Gastroesophageal sphincter (tissue), 4 donors: ENCODE measurements at places on chromosomes 12 and 14.

- ATAC-seq, result no peak
Measured at GRCh38 chr14:95666450-95666849, 19.8 kb upstream of the TCL1B start.

- ATAC-seq, result no peak
Measured at GRCh38 chr12:106022568-106023012, 116.2 kb downstream of the NUAK1 start.

GRCh38 chr12:15702276-15702675, 86.9 kb downstream of the EPS8 start:
- ATAC-seq, result no peak

DNA sequence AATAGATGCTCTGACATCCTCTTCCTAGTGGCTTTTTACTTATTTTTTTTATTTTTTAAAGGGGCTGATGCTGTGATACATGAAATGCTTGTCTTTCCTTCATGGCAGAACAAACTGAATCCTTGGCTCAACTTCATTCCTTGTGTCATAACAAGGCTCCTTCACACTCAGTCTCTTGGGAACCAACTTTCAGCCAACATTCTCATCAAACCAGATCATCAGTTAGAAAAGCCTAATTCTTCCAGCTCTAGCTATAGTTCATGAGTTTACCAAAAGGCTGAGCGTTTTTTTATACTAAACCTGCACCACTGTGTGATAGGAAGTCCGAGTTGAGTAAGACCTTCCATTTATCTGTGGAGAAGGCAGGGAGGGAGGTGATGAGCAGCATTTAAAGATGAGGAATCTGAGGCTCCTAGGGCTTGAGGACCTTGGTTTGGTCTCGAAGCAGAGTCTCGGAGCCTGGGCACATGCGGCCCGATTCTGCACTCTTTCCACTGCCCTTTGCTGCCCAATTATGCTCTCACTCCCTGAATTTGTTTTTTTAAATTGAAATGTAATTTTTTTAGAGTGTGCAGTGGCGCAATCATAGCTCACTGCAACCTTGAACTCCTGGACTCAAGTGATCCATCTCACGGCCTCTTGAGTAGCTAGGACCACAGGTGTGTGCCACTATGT, 8.2 kb downstream of the GPRC5D start:
- peak; percentile 77 for ATAC-seq

DNA sequence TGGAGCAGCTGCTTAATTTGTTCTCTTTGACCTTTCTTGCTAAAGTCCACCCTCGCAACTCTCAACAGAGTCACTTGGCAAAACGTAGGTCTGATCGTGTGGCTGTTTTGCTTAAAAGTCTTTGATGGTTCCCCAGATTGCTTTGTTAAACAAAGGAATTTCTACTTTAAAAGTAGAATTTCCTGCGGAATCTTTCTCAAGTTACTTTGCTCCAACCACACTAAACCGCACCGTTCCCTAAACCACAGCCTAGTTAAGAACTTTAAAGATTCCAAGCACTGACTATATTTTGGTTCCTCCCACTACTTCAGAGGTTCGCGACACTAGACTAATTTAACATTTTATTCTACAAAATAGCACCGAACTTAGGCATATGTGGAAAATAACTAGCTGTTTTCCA, 114.8 kb upstream of the FGD4 start:
- no peak for ATAC-seq

DNA sequence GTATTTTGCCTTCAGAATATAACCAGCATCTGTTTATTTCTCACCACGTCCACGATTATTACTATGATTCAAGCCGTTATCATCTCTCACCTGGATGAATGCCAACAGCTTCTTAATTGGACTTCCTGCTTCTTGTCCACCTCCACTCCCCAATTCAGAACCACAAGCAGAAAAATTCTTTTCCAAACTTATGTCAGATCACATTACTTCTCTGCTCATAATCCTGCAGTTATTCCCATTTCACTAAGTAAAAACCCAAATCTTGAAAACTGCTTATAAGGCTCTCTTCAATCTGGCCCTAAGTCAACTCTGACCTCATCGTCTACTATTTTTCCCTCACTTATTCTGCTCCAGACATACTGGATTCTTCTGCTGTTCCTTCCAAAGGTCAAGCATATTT, 2.0 kb downstream of the CRY1 start:
- no peak for ATAC-seq

DNA sequence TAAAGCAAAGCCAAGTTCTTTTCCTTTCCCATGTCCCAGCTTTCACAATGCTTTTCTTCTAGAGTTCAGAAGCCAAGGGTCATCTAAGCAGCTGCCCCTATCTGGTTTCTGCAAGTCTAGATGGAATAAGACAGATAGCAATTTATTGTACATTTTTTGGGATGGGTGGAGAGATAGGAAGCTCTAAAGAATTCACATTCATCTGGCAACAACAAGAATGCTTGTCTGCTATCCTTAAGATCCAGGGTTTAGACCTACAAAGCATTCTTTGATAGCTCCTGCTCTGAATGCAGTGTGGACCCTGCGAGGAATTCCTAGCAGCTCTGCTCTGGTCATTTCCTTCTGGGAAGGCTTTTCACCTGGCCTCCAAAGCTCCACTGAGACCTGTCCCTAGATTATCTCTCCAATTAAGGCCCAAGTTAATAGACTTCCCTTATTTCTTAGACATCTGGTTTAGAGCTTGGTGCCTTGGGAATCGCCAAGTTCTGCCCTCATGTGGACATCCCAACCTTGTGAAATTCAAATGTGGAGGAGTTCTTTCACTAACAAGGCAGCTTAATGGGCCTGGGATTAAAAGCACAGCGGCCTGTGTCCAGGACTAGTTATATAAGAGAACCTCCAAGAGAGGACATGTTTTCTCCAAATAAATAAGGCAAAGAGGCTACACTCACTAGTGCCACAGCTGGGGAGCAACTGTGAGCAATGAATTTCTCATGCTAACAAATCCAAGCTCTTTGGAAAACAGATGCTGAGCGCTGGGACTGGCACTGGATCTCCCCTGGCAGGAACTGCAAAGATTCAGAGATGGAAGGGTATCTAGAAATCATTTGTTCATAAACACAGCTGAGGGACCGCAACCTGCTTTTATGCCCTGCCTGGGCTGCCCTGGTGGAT, 384.5 kb upstream of the DDHD1 start:
- peak; percentile 4 for ATAC-seq

DNA sequence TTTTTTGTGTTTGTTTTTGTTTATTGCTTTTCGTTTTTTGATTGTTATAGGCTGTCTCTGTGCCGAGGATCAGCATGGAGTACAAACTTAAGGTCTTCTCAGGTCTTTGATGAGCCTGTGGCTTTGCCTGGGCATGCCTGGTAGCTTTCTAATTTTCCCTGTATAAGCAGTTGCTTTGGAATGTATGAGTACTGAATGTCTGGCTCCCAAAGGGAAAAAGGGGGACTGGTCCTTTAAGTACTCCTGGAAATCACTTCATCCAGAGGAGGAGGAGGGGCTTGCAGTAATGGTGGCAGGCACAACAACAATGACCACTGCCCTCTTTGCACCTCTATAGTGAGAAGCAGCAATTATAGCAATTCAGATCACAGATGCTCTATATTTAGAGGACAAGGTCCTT, 67.6 kb upstream of the TTC7B start:
- no peak for ATAC-seq

- ATAC-seq, result no peak
Measured at GRCh38 chr12:118219772-118220171, 83.8 kb downstream of the PEBP1 start.

DNA sequence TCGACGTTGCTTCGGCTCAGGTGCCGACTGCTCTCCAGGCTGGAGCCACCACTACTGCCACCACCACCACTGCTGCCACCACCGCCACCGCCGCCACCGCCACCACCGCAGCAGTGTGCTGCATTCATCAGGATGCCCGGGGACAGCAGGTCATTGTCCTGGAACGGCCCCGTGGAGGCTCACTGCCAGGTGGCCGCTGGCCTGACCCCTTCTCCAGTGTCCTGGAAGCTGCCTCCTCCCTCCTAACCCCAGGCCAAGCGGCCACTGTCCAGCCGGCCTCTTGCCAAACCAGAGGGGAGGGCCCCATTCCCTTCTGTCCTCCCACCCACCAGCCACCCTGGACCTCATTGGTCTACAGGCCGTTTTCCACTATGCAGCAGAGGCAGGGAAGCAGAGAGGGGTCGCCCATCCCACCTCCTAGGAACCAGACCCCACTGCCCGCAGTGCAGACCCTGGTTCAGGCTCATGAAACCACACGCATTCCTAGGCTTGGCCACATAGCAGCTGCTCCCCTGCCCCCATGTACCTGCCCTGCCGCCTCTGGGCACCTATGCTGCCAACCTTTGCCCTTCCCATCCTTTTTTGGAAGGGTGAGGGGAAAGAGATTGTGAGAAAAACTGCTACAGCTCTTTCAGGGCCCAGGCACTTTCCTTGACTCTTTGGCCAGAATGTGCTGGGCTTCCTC, 15.2 kb downstream of the ARL6IP4 start:
- ATAC-seq, result peak; percentile 41

- no peak for ATAC-seq
Measured at GRCh38 chr14:88323523-88324199, 592 bp upstream of the KCNK10 start.

DNA sequence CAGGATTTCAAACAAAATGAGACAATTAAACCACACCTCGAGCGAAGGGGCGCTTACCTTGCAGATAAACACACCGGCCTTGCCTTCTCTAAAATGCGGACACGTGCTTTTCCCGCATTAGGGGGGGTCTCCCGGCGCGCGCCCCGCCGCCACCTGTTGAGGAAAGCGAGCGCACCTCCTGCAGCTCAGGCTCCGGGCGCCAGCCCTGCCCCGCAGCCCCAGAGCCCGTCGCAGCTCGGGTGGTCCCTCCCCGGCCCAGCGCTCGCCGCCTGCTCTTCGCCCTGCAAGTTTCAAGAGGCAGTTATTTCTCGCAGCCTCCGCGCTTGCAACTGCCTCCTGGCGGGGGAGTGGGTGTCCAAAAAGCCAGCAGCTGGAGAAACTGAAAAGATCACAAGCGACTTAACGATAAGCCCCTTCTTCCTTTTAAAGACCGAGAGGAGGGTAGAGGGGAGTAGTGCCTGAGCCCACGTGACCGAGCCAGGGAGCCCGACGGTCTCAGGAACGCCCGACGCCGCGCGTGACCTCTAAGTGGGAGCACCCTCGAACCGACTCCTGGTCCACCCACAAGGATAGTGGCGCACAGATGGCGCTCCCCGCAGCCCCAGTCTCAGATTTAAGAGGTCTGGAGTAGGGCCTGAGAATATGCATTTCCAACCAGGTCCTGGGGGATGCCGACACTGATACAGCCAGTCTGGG, at the start of gene ESR2:
Gene ESR2, minus strand, starts transcription at position 396 of the 696 bp plus-strand sequence. CDS start 11,386 bp downstream, outside the sequence.
- peak; percentile 31 for ATAC-seq

GRCh38 chr14:64196814-64197411, 97.3 kb downstream of the ESR2 start:
- peak; percentile 25 for ATAC-seq

- ATAC-seq, result no peak
Measured at GRCh38 chr12:12008931-12009611, 61.7 kb upstream of the BCL2L14 start.

- peak; percentile 51 for ATAC-seq
Measured at GRCh38 chr12:123064366-123064765, 83.9 kb downstream of the ARL6IP4 start.

- no peak for ATAC-seq
Measured at GRCh38 chr12:57234571-57235016, 5.1 kb downstream of the SHMT2 start.

DNA sequence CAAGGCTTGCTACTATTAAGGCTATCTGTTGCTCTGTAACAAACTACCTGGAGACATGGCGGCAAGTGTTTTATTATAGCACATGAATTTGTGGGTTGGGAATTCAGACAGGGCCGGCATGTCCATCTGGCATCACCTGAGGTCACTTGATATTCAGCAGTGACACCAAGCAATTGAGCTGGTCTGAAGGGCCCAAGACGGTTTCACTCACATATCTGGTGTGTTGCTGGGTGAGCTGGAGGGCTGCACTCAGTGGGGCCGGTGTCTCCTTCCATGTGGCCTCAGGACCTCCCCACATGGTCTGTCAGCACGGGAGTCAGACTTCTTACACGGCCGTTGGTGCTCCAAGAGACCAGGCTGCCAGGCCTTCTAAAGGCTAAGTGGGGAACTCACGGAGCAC, 52.4 kb upstream of the SCN8A start:
- ATAC-seq, result no peak
